ENCODE measurements at places on chromosomes 6 and 20.

- no peak for DNase-seq
Measured at GRCh38 chr6:169579407-169580111, 122.3 kb downstream of the WDR27 start.

GRCh38 chr20:44750081-44750805 lies 4.6 kb downstream of the KCNK15 start:
- DNase-seq, result no peak

GRCh38 chr6:35082733-35083403 lies 58.3 kb downstream of the TCP11 start:
- DNase-seq, result no peak

- DNase-seq, result peak; percentile 74
Measured at GRCh38 chr6:119348748-119349360, 707 bp downstream of the MAN1A1 start.

DNA sequence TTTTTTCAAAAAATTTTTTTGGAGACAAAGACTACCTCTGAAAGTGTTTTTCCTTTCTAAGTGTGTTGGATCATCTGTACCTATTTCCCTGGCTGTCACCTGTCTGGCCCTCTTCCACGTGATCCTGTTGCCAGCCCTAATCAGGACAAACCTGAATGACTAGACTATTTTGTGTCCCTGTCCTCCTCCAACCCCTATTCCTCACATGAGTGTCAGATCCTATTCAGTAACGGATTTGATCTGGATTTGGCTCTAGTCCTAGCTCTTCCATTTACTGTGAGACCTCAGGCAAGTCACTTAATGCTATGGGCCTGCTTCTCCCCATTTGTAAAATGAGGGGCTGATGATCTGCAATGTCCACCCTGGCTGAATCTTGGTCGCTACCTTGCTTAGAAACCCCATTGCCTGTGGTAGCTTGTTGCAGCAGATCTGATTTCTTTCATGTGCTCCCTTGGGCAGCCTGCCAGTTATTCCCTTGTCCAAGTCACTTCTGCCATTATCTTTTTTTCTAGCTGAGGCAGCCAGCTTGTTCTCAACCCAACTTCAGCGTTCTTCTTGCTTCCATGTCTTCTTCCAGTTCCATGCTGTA lies 4.8 kb downstream of the PHF20 start:
- no peak for DNase-seq

GRCh38 chr6:155248008-155249001 lies 15.5 kb upstream of the CLDN20 start:
- peak; percentile 58 for DNase-seq

- DNase-seq, result no peak
Measured at GRCh38 chr6:143807103-143807772, 35.9 kb upstream of the LTV1 start.

GRCh38 chr20:34712525-34713192 lies 8.5 kb downstream of the TP53INP2 start:
- no peak for DNase-seq

- DNase-seq, result no peak
Measured at GRCh38 chr6:155260686-155261085, 3.1 kb upstream of the CLDN20 start.

GRCh38 chr6:42748203-42748898 lies 2.4 kb upstream of the TBCC start:
- DNase-seq, result no peak

DNA sequence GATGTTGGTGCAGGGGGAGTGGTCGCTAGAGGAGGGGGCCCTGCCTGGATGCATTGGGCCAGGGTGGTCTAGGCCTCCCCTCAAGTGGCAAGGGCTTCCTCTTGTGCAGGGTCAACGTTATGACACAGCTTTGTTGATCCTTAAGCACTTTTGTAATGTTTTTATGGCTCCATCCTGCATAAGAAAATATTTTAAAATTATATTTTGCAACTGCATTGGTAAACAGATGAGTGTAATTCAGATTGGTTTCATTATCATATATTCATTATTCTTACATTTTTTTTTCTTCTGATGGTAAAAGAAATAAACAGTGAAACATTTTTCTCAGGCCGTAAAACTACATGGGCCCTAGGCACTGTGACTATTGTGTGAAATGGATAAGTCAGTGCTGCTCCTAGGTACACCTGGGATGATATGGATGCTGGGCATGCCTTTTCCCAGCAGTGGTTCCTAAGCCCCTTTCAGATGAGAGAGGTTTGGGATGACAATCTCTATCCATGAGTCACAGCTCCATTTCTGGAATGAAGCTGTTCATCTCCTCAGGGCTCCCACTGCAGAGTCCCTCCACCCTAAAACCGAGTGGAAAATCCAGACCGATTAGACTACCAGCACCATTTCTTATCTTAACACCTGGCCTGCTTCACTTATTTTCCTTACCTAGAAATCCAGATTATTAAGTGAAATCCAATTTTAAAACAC lies 5.8 kb upstream of the SIM1 start:
- no peak for DNase-seq

DNA sequence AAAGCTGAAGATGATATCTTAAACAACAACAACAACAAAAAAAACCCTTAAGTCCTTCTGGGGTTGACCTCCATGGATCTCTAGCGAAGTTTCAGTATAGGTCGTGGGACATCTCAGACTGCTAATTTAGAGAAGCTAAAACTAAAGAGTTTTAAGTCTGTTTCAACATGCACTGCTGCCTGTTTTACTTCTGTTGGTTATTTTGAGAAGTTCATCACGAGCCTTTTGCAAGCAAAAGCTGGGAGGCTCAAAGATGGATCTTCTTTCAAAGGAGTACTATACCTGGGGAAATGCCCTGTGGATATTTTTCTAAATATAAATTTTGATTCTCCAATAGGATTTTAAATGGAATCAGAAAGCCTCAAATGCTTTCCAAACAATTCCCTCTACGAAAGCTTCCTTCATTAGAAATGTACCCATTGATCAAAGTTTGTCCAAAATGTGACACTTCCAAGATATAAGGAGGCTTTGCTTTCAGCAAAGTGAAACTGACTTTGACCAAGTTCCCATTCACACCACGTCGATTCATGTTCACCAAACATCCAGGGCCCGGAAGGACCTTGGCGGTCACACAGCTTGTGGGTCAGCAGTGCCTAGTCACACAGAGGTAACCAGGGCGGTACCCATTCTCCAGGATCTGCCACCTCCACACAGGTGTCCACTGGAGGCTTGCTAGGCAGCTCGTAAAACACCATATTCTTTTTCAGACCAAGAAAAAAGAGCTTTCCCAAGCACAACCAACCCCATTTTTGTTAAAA lies 94.7 kb upstream of the QKI start:
- no peak for DNase-seq

DNA sequence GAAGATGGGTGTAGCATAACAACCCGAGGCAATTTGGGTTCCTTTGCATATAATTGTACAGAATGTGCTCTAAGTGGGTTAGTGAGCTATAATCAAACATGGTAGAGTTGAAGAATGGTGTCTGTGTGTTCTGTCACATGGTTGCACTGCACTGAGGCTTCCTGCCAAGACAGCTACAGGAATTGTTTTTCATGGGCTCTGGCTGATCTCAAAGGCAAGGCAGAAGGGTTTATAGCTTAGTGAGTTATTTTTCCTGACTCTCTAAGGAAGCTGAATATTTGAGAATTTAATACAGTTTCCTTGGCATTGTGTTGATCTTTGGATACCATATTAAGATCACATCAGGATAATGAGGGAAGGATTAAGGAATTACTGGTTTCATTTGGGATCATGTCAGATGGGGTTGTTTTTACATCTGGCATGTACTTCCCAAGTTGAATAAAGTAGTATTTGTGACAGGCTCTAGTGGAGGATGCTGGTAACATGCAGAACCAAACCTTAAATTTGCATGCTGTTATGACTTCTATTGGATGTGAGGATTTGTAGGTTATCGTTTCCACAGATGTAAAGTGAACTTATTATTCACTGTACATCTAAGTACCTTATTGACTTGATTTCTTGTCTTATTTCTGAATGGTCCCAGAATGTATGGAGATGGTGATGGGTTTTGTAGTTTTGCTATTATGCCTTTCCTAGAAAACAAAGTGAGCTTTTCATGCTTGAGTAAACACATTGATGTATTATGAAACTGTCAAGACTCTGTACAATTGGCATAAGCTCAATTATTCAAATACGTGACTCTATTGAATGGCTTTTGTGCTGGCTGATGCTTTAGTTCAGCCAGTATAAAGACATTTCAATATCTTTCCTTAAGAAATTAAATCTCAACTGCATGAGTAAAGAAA lies 43.3 kb downstream of the LRRC1 start:
- no peak for DNase-seq

All from ecto neural progenitor cell (in vitro differentiated cells).